ENCODE measurements at places on chromosomes 13 and 19. TPM values are rescaled to one million over a fixed set of nuclear protein-coding genes. Genes with fewer than 3 reads are reported as not detected.

DNA sequence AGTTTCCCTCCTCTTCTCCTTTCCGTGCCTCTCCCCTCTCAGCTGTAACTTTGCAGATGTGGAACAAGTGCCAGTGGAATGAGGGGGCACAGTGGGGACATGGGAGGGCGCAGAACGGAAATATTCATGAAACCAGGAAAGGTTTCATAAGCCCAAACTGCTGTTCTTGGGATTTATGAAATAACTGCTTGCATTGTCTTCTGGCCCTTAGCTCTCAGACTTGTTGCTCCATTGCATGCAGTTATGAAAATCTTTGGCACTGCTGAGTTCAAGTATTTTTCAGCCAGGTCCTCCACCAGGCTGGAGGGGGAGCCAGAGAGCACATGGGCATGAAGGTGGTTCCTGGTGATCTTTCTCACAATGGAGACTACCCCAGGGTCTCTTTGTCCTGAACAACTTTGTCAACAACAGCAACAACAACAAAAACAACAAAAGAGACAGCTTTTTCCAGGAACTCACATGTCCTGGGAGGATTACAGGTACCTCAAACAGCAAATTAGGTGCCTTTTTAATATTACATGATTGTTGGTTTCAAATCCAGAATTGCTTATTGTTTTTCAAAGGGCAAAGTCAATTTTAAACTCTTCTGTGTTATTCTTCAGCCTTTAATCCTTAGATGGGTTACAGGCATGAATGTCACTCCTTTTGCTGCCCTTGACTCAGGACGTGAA is 1.5 kb downstream of the RGCC start:
- DNase-seq, result no peak

- DNase-seq, result no peak
Measured at GRCh38 chr13:34627509-34628208, 314.4 kb upstream of the NBEA start.

DNA sequence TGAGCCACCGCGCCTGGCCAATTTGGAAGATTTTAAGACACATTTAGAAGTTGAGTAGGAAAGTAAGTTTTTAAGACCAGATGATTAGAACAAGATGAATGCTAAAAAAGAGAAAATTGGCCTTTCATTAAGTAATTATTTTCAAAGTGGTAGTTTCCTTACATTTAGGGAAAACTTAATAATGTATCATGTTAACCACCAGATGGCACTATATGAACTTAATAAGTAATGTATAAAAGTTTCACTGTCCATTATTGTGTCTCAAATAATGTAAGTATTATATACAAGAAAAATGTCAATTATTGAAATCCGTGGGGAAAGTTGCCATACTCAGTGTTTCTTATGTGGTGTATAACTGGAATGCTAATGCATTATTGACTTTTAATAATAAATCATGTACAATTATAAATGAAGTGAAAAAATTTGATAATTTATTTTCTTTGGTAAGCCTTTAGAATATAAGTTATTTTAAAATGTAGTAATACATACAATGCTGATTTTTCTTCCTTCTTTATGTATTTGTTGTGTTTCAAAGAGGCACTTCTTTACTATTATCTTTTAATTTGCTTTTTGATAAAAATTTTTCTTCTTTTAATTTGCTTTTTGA is 29.2 kb downstream of the COG6 start:
- no peak for DNase-seq

DNA sequence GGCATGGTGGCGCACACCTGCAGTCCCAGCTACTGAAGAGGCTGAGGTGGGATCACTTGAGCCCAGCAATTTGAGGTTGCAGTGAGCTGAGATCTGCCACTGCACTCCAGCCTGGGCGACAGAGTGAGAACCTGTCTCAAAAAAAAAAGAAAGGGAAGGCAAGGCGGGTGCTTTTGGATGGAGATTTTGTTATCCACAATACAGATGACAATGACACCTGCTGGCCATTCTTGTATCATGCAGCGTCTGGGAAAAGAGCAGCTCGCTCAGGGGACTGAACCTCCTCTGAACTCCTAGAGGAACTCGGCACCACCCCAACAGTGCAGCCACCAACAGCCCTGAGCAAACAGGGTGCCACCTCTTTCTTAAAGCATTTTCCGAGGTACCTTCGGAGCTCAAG is 22.8 kb downstream of the HAUS8 start:
- no peak for DNase-seq

SIGLEC5 gene
- total RNA-seq, result not detected

DNA sequence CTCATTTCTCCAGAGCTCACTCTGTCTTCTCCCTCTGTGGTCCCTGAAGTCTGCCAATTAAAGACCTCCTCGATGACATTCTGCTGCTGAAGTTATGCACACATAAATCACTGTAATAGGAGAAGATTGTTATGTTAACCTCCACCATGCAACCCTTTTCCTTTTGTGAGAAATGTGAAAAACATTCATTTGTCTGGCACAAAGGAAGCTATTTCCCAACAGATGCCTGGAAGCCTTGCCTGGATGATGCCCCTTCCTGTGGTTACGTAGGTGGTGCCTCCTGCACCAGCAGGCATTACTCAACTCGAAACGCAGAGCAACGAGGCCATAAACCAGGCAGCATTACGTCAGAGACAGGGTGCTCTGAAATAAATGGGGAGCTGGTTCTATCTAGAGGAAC is 327.4 kb upstream of the ZNF507 start:
- DNase-seq, result no peak

LRCH1 gene
- 28.2 TPM for total RNA-seq

PTH2 gene
- total RNA-seq, result not detected

ZNF816 gene
- total RNA-seq, result 10.7 TPM

PTPRS gene
- 278 TPM for total RNA-seq

DNA sequence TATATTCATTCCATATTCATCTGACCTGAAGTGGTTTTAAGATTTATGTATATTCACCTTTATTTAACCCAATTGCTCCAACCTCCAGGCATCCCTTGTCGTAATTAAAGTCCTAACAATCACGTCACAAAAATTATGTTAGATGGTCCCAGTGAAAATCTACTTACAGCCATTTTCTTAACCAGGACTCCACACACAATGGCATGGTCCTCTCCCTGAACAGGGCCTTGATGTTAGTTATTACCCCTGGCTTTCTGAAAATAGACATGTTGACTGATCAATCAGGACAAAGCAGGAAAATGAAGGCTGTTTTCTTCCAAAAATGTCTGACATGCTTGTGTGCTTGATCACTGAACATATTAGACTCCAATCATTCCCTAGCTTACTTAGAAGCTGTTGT is 542.7 kb upstream of the SLITRK5 start:
- DNase-seq, result no peak

DNA sequence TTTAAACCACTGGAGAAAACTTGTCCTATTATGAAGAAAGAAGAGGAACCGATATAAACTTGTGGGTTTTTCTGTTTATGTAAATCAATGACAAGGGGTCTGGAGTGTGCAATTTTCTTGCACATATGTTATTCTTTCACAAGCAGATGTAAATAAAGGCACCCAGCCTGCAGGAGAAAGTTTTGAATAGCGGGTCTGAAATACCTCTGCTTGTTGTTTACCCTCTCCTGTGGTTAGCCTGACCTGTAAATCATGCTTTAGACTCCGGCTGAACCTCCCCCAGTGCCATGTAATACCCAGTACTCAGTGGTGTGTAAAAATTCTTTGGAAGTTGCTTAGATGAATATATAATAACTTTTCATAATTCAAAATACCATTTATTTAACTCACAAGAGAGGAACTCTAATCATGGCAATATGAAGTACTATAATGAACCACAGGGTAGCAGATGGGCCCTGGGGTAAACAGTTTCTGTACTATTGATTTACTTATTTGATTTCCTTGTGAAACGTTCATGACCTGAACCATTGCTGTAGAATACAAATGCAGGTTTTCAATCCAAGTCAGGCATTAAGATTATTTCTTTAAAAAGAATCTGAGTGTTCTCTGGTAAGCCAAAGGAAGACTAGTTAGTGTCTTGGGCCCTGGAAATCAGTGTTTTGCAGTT is 245.1 kb downstream of the LMO7 start:
- DNase-seq, result no peak

DNA sequence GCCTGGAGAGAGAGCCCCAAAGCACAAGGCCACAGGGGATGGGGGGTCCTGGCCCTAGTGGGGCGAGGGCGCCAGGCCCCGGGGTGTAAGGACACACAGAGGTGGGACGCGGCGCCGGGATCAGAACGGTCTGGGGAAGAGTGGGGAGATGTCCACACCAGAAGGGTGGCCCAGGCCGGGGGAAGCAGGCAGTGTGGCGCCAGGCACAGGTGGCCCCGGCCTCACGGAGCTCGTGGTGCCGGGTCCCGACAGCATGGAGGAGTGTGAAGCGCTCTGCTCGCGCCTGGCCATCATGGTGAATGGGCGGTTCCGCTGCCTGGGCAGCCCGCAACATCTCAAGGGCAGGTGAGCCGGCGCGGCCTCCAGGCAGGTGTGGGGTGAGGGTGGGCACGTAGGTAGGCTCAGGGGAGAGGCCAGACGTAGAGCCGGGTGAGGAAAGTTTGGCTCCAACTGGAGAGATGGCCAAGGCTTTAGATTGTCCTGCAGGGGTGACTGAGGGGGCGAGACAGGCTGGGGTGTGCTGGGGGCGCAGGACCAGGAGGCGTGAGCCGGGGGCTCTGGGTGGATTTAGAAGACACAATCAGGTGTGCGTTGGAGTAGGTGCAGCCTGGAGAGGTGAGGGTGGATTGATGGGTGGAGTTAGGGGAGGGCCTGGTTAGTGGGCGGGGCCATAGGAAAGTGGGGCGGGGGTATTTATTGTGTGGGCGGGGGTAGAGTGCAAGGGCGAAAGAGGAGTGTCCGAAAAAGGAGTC is 2.9 kb upstream of the ARHGAP45 start:
- DNase-seq, result peak; percentile 60

DNA sequence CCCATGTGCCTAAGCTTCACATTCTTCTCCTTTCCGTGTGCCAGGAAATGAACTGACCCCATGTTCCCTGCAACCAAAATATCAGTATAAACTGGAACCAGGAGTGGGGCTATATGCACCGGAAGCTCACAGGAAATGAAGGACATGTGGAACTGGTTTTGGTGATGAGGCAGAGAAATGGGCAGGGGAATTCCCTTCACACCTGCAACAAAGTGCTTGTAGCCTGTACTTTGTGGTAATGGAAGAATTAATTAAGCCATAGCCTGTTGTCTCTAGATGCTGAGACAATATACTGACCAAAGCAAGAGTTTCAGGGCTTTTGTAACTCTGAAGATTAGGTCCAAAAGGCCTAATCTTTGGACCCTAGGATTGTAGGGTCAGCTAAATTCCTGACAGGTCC is 15.5 kb upstream of the UGGT2 start:
- DNase-seq, result no peak

- DNase-seq, result no peak
Measured at GRCh38 chr13:25169951-25170553, 2.0 kb downstream of the AMER2 start.

DNA sequence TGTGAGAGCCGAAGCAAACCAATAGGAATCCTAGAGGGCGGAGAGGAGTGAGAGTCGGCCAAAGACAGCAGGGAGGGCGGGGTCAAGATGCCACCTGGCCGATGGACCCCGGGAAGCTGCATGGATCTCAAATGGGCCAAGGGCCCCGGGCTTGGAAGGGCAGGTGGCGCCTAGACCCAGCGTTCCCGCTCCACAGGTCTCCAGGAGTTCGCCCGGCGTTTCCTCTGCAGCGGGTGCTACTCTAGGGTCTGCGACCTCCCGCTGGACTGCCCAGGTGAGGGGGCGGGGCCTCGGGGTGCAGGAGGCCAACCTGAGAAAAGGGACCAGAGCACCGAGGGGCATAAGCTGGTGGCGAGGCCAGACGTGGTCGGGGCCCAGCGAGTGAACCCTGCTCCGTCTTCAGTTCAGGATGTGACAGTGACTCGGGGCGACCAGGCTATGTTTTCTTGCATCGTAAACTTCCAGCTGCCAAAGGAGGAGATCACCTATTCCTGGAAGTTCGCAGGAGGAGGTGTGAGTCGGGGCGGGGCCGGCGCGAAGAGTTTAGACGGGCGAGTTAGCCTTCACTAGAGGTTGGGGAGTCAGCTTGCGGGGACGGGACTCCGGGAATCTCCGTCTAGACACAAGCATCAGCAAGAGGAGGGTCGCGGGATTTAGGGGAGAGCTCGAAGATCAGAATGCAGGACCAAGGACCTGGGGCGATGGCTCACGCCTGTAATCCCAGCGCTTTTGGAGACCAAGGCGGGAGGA is 9.9 kb downstream of the SPACA6 start:
- DNase-seq, result peak; percentile 70

GRCh38 chr13:43088093-43088511 is 64.7 kb downstream of the DNAJC15 start:
- no peak for DNase-seq

TRPM4 gene
- total RNA-seq, result 32.5 TPM

- DNase-seq, result no peak
Measured at GRCh38 chr19:40960062-40960685, 30.9 kb upstream of the CYP2B6 start.

SIGLEC7 gene
- 2.0 TPM for total RNA-seq

- DNase-seq, result no peak
Measured at GRCh38 chr13:110215606-110216005, 91.4 kb downstream of the COL4A1 start.

AMH gene
- 1.3 TPM for total RNA-seq

VAV1 gene
- total RNA-seq, result 12.7 TPM

GRCh38 chr19:10687518-10688288 is 13.5 kb upstream of the QTRT1 start:
- no peak for DNase-seq

NCAN gene
- not detected for total RNA-seq

ERICH6B gene
- total RNA-seq, result not detected

GRCh38 chr19:1296078-1296477 is 10.4 kb downstream of the EFNA2 start:
- DNase-seq, result no peak

DNA sequence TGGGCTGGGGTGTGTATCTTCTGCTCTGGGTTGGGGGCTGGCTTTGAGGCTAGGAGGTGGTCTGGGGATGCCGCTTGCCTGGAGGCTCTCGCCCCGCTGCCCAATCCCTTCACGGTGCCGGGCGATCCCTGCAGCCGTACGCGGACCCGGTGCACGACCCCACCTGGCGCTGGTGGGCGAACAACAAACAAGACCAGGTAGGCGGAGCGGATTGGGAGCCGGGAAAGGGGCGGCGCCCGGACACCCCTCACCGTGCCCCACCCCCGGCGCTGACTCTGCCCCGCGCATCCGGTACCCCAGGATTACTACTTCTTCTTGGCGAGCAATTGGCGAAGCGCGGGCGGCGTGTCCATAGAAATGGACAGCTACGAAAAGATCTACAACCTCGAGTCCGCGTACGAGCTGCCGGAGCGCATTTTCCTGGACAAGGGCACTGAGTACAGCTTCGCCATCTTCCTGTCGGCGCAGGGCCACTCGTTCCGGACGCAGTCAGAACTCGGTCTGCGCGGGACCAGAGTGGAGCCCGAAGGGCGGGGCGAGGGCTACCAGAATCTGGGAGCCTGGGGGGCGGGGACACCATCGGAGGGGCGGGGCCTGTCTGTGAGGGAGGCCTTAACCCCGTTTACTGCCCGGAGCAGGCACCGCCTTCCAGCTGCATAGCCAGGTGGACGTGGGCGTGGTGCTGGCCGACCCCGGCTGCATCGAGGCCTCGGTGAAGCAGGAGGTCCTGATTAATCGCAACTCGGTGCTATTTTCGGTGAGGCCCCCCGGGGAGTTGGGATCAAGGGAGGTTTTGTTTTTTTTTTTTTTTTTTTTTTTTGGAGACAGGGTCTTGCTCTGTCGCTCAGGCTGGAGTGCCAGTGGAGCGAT is 12.1 kb upstream of the PSMD8 start:
- peak; percentile 85 for DNase-seq

GARIN5A gene
- 0.45 TPM for total RNA-seq

- no peak for DNase-seq
Measured at GRCh38 chr13:42750794-42751193, 30.6 kb upstream of the FAM216B start.
